Hair follicle dermal papilla cell (primary cell): ENCODE measurements at places on chromosomes 1 and 21. TPM values are rescaled to one million over a fixed set of nuclear protein-coding genes. Genes with fewer than 3 reads are reported as not detected.

NPR1 gene
- total RNA-seq: under 0.01 TPM in 1 of 2 replicates, not detected in the other

SPRR2E gene
- not detected in 2 replicates for total RNA-seq

AMY1B gene
- total RNA-seq: not detected in 2 replicates

NECTIN4 gene
- total RNA-seq: 0.12 and 0.49 TPM in 2 replicates

KCNJ15 gene
- total RNA-seq: 1.3 and 1.9 TPM in 2 replicates

SPAG17 gene
- 1.1 and 1.7 TPM in 2 replicates for total RNA-seq

PPFIA4 gene
- 11.2 and 14.5 TPM in 2 replicates for total RNA-seq

TBX19 gene
- total RNA-seq: 2.4 and 3.5 TPM in 2 replicates

HDGF gene
- 161 and 170 TPM in 2 replicates for total RNA-seq

HCRTR1 gene
- not detected in 2 replicates for total RNA-seq

FAM131C gene
- total RNA-seq: 0.49 and 0.65 TPM in 2 replicates

VHLL gene
- not detected in 2 replicates for total RNA-seq

UTP25 gene
- total RNA-seq: 15.9 and 18.5 TPM in 2 replicates

KDM5B gene
- 92.2 and 131 TPM in 2 replicates for total RNA-seq

C8A gene
- not detected in 2 replicates for total RNA-seq

EFNA3 gene
- 0.81 and 0.97 TPM in 2 replicates for total RNA-seq

MGST3 gene
- 178 and 193 TPM in 2 replicates for total RNA-seq

STYXL2 gene
- 0.32 and 0.36 TPM in 2 replicates for total RNA-seq

MANEAL gene
- 1.6 and 1.8 TPM in 2 replicates for total RNA-seq

IVNS1ABP gene
- 46.3 and 64.3 TPM in 2 replicates for total RNA-seq

DNASE2B gene
- total RNA-seq: not detected in 2 replicates

TXNDC12 gene
- total RNA-seq: 21.7 and 25.3 TPM in 2 replicates

MTF1 gene
- 3.2 and 3.4 TPM in 2 replicates for total RNA-seq

TMEM269 gene
- under 0.01 TPM in 1 of 2 replicates, not detected in the other for total RNA-seq

PLEKHN1 gene
- 0.49 and 0.65 TPM in 2 replicates for total RNA-seq

FCRL1 gene
- not detected in 2 replicates for total RNA-seq

SPTA1 gene
- total RNA-seq: not detected in 2 replicates

PGLYRP3 gene
- not detected in 2 replicates for total RNA-seq

MYOC gene
- not detected in 2 replicates for total RNA-seq

ZNF593OS gene
- not detected in 2 replicates for total RNA-seq

CACNA1E gene
- not detected in 2 replicates for total RNA-seq

NBPF4 gene
- total RNA-seq: not detected in 2 replicates

C1orf94 gene
- under 0.01 TPM in 1 of 2 replicates, not detected in the other for total RNA-seq

KRTAP19-1 gene
- total RNA-seq: not detected in 2 replicates

FCAMR gene
- not detected in 2 replicates for total RNA-seq

LCE1F gene
- not detected in 2 replicates for total RNA-seq

MYBPH gene
- not detected in 2 replicates for total RNA-seq

GPX7 gene
- total RNA-seq: 66.4 and 94.1 TPM in 2 replicates

TMEM201 gene
- 5.5 and 8.9 TPM in 2 replicates for total RNA-seq

TCP10L gene
- under 0.01 TPM in 1 of 2 replicates, not detected in the other for total RNA-seq

CLEC20A gene
- not detected in 2 replicates for total RNA-seq

SPRR2D gene
- total RNA-seq: not detected in 2 replicates

WASF2 gene
- 26.1 and 28.7 TPM in 2 replicates for total RNA-seq

POLR3C gene
- total RNA-seq: 69.9 and 70.7 TPM in 2 replicates

CD34 gene
- 1.2 and 1.9 TPM in 2 replicates for total RNA-seq

WNT9A gene
- 4.7 and 4.9 TPM in 2 replicates for total RNA-seq

GJA9 gene
- under 0.01 and 0.12 TPM in 2 replicates for total RNA-seq

ZSWIM5 gene
- total RNA-seq: 0.24 and 0.49 TPM in 2 replicates

VAV3 gene
- 2.9 and 4.2 TPM in 2 replicates for total RNA-seq

CYP2J2 gene
- 0.16 TPM in 1 of 2 replicates, not detected in the other for total RNA-seq
